ENCODE measurements at places on chromosomes 11 and 22.

GRCh38 chr11:102924851-102925380, 30.6 kb downstream of the MMP13 start:
- no peak for DNase-seq

DNA sequence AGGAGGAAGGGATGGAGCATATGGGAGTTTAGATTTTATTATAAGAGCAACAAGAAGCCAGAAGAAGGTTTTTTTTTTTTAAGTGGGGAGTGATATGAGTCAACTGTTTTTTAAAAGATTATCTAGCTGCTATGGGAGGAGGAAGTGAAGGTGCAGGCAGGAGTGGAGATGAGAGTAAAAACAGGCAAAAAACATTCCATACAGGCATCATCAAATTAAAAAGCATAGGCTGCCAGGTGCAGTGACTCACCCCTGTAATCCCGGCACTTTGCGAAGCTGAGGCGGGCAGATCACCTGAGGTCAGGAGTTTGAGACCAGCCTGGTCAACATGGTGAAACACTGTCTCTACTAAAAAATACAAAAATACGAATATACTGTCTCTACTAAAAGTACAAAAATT, 368.4 kb upstream of the MTNR1B start:
- no peak for DNase-seq

DNA sequence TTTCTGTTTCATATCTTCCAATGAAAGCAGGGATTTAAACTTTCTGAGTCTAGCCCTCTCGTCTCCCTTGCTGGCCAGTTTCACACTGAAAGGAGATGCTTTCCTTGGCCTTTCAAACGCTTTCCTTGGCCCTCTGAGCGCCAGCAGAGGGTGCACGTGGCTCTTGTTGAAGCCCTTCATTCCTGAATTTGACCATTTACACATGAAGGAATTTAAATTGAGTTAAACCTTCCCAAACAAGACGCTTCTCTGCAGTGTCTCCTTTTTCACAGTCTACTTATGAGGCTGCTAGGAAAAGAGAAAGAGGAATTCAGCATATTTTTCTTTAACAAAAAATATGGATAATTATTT, 21.6 kb downstream of the NNMT start:
- no peak for DNase-seq

DNA sequence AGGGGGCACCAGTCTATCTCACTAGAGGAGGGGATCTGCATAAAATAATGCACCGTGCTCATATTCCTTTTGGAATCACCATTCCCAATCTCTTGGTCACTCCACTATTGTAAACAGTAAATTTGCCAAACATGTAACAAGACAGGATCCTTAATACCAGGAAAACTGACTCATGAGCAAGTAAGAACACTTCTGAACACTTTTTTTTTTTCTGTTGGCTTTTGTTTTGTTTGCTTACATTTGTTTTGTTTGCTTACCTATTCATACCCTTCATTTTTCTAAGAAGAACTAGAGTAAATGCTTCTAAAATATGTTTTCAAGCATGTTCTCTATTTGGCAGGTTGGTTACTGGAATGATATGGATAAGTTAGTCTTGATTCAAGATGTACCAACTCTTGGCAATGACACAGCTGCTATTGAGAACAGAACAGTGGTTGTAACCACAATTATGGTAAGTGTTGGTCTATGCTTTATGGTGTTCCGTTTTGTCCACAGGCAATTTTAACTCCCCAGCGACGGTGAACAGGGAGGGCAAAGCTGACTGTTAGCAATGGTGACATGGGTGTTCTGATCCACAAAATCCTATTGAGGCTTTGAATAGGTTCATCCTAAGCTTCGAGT, 111.8 kb downstream of the MSANTD4 start:
- no peak for DNase-seq

- no peak for DNase-seq
These were observed 8.7 kb upstream of the ACCS start for GRCh38 chr11:44057340-44057739.

GRCh38 chr22:41132550-41132949, 40.2 kb downstream of the EP300 start:
- no peak for DNase-seq

- no peak for DNase-seq
These were observed 31.0 kb upstream of the PPP2R1B start for GRCh38 chr11:111797145-111797581.

- no peak for DNase-seq
These were observed 143.4 kb downstream of the C11orf91 start for GRCh38 chr11:33557201-33557600.

- no peak for DNase-seq
These were observed 5.4 kb downstream of the GRK2 start for GRCh38 chr11:67271541-67272284.

- DNase-seq: no peak
These were observed 43.2 kb upstream of the FADD start for GRCh38 chr11:70159627-70160570.

GRCh38 chr22:46010207-46010867, 33.4 kb upstream of the WNT7B start:
- no peak for DNase-seq

DNA sequence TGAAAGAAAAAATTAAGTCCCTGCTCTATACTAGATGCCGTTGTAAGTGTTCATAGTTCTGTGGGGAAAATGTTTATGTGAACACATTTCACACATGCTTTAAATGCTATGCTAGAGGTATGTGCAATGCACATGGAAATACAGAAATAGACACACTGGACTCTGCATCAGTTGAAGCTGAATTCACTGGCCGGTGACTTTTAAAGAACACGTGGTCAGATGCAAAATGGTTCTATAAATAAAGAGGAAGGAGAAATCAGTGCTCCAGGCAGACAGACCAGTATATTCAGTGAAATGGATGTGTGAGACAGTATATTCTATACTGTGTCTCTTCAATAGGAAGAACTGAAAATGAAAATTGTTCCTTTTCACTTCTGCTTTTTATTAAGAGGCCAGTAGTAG, 29.9 kb downstream of the TRPC6 start:
- no peak for DNase-seq

DNA sequence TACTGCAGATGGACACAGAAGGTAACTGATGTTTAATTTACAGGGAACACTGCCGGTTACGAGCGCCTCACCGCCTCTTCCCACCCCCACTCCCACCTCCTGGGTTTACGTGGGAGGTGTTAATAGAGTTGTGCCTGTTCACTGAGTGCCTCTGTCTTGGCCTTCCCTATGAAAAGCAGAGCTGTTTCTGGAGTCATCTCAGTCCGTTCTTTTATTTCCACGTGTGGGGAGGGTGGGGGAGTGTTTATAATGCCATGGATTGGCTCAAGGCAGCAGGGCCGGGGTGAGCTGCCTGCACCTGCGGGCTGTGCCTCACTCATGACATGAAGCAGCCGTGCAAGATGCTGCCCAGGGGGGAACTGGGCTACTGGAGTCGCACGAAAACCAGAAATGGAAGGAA, 322.7 kb downstream of the CADM1 start:
- no peak for DNase-seq

GRCh38 chr22:28247667-28248363, 328.8 kb upstream of the PITPNB start:
- DNase-seq: no peak

GRCh38 chr11:61256710-61257482, 15.9 kb downstream of the PGA5 start:
- no peak for DNase-seq
